ENCODE measurements at places on chromosomes 12 and 14. TPM values are rescaled to one million over a fixed set of nuclear protein-coding genes. Genes with fewer than 3 reads are reported as not detected.

The MLXIP gene
- total RNA-seq: 35.0 TPM

The CATSPERB gene
- not detected for total RNA-seq

The RTL1 gene
- not detected for total RNA-seq

The GLI1 gene
- not detected for total RNA-seq

The PPP4R4 gene
- total RNA-seq: under 0.01 TPM

The IL31 gene
- not detected for total RNA-seq

The DIO3 gene
- not detected for total RNA-seq

The STAC3 gene
- not detected for total RNA-seq

The SLC17A8 gene
- not detected for total RNA-seq

The LMNTD1 gene
- total RNA-seq: not detected

The KRT6C gene
- total RNA-seq: not detected

The SYT1 gene
- total RNA-seq: 3.6 TPM

The MYL2 gene
- not detected for total RNA-seq

The SLC16A7 gene
- total RNA-seq: 6.8 TPM

The NTN4 gene
- 334 TPM for total RNA-seq

The OLR1 gene
- under 0.01 TPM for total RNA-seq

The TAS2R19 gene
- 2.1 TPM for total RNA-seq

The FOXG1 gene
- total RNA-seq: not detected

The NOVA1 gene
- total RNA-seq: 0.32 TPM

The GARIN6 gene
- total RNA-seq: not detected

The TMEM106C gene
- total RNA-seq: 49.1 TPM

The COCH gene
- total RNA-seq: 0.16 TPM

The ACSM4 gene
- total RNA-seq: not detected

The OAS3 gene
- 18.8 TPM for total RNA-seq

The CACNA2D4 gene
- total RNA-seq: not detected

The RNASE7 gene
- not detected for total RNA-seq

The PIWIL1 gene
- not detected for total RNA-seq

The HSPA2 gene
- total RNA-seq: 8.7 TPM

The CLEC4C gene
- total RNA-seq: not detected

The ESPL1 gene
- total RNA-seq: 9.4 TPM

The SYCP3 gene
- total RNA-seq: not detected

The BEGAIN gene
- not detected for total RNA-seq

The MYO1A gene
- total RNA-seq: 0.06 TPM

The TTC6 gene
- not detected for total RNA-seq

The CCDC92 gene
- 10.0 TPM for total RNA-seq

The CELA1 gene
- not detected for total RNA-seq

The TC2N gene
- 0.16 TPM for total RNA-seq

The KRT79 gene
- not detected for total RNA-seq

The MIPOL1 gene
- 6.3 TPM for total RNA-seq

The NEDD1 gene
- 42.7 TPM for total RNA-seq

The BDKRB2 gene
- total RNA-seq: 2.5 TPM

The FBLN5 gene
- 0.32 TPM for total RNA-seq

The P2RX2 gene
- not detected for total RNA-seq

The SLC7A8 gene
- not detected for total RNA-seq

The DBX2 gene
- total RNA-seq: not detected

The SLC6A12 gene
- 0.06 TPM for total RNA-seq

The PTPRQ gene
- not detected for total RNA-seq

The KRT78 gene
- not detected for total RNA-seq

The FLRT2 gene
- 531 TPM for total RNA-seq

The ACIN1 gene
- total RNA-seq: 48.9 TPM

The OR6C65 gene
- total RNA-seq: not detected

The TSPAN19 gene
- not detected for total RNA-seq

The OR4N2 gene
- not detected for total RNA-seq
